ENCODE measurements at places on chromosomes 5 and 9.

GRCh38 chr9:89853161-89853560 lies 248.3 kb downstream of the GADD45G start:
- DNase-seq = no peak

- no peak for DNase-seq
These were observed 55.1 kb downstream of the LOX start for GRCh38 chr5:122022966-122023365.

GRCh38 chr9:113649054-113649453 lies 185.5 kb downstream of the RGS3 start:
- DNase-seq = peak; percentile 61

GRCh38 chr5:124655251-124655917 lies 91.1 kb downstream of the ZNF608 start:
- no peak for DNase-seq

- no peak for DNase-seq
These were observed 66.6 kb downstream of the NTRK2 start for GRCh38 chr9:84736081-84736480.

DNA sequence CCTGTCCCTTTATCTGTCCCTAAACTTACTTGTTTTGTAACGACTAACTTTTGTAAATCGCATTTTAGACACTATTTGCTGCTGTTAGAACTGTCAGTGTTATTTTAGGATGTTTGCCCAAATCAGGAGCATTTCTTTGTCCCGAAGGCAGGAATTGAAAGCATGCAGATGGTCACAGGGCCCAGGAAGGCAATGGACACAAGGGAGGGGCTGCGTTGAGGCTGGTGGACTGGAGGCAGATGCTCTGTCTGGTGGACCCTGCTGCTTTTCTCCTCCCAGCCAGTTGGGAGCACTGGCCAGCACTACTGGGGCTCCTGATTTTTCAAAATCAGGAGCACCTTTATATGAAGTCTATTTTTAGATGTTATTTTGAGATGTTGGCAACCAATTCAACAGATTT lies 31.7 kb downstream of the DOCK2 start:
- DNase-seq = no peak

DNA sequence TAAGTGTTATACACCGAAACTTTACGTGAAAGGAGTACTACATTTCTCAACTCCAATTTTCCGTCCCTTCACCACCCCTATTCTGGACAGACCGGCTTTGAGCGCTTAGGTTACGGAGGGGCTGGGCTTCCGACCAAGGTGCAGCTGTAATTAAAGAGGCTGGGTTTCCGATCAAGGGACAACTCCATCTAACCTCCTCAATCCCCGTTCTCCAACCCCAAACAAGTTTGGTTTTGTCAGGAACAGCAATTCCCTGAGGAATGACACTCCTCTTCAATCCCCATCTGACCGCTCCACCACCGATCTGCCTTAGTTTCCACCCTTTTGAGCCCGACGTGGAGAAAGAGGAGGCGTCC lies 577 bp downstream of the TUT7 start:
- no peak for DNase-seq

DNA sequence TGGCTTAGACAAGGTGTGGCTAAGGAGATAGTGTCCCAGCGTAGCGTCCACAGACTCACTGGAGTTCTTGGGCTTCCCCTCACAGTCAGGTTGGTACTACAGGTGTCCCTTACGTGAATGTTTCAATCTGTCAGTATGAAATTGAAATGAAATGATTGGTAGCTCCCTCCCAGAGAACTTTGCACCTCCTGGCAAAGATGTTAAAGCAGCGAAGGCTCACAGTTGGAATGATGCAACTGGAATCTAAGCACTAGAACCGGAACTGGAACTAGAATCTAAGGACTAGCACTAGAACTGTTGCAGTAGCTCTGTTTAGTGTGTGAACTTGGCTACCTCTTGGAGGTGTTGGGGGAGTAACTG lies 1.1 kb downstream of the SLC31A1 start:
- no peak for DNase-seq

- DNase-seq = no peak
These were observed 872 bp downstream of the ZNF618 start for GRCh38 chr9:113876993-113877368.

- DNase-seq = peak; percentile 9
These were observed 24.2 kb downstream of the WNK2 start for GRCh38 chr9:93207860-93208734.

DNA sequence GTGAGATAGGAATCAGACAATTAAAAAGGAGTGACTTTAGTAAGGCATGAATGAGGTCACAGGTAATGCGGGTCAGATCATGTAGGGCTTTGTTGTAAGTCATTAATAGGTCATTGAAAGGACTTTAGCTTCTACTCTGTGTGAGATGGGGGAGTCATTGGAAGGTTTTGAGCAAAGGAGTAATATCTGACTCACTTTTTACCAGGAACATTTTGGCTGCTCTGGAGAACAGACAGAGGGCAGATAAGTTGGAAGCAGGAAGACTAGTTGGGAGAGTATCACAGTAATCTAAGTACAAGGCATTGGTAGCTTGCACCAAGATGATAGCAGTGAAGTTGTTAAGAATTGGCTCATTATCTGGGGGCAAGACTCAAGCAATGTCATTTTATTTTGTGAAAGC lies 37.4 kb downstream of the KIF2A start:
- no peak for DNase-seq

- DNase-seq = no peak
These were observed 6.0 kb downstream of the OR13D1 start for GRCh38 chr9:104700306-104700705.

GRCh38 chr5:32936329-32936728 lies 225.2 kb downstream of the NPR3 start:
- no peak for DNase-seq

DNA sequence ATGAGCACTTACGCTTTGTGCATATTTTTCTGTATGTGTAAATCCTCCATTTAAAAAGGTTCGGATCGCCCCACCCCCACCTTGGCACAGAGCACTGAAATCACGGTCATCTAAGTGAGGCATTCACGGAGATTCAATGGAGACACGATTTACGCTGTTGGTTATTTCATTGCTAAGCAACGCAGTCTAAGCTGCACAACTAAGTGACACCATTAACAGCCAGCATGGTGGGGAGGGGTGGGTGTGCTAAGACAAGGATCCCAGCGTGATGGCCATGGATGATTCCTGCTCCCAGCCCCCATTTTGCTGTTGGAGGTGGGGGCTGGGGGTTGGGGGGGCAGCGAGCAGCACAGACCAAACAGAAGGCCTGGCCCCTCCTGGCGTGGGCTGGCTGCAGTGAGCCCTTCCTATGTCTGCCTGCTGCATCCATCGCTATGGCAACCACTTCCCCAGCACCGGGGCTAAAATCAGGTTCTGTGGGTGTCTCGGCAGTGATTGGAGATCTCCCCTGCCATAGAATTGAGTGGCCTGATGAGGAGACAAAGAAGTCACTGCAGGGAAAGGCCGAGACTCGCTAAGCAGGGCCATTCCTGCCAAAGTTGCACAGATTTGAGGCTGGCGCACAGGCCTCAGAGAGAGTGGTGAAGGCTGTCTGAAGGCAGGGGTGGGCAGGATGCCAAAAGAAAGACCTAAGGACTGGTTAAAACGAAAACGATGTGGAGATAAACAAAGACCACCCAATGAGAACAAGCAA lies 14.3 kb upstream of the MARCHF6 start:
- DNase-seq = no peak

- no peak for DNase-seq
These were observed 21.0 kb downstream of the RUSC2 start for GRCh38 chr9:35510754-35511428.

DNA sequence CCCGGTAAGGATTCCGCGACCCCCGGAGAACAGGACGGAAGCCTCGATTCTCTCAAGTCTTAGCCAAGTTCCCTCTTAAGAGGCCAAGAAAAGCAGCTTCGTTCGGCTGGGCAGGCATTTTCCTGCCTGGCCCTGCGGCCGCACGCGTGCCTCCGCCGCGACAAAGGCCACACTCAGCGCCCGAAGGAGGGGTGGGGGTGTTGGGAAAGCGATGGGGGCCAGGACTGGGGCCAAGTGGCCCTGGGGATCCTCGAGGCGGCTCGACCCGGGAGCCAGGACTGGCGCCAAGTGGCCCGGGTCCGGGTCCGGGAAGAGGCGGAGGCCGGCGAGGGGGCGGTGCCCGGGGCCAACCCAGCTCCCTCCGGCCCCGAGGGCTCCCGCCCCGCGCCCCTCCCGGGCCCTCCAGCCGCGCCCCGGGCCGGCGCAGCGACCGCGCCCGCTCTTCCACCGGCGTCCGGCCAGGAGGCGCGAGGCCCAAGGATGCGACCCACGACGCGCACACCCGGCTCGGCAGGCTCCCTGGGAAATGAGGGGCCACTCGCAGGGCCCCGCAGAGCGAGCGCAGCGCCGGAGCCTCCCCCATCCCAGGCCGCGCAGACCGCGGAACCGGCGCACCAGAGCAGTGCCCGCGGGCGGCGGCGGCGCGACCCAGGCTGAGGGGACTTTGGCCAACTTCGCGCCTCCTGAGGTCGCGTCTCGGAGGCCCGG lies 756 bp downstream of the VAV2 start:
- DNase-seq = peak; percentile 83

DNA sequence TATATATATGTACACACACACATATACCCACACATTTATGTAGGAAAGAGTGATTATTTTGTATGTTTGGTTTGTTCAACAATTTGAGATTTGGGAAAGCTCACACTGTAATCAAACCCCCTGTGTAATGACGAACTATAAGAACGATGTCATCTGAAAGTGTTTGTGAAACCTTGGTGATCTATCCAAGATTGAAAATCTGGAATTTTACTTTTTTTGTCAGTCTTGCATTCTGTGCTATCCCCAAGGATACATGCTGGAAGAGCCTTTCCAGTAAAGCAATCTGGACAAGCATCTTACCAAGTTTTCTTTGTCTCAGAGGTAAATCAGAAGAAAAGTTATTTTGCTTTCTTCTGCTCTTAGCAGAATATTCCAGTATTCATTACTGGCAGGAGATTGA lies 23.3 kb downstream of the SGCD start:
- DNase-seq = no peak

- DNase-seq = no peak
These were observed 25.1 kb upstream of the RNF130 start for GRCh38 chr5:180096616-180097015.

All from pancreas (tissue), 10 donors.